ENCODE measurements at places on chromosomes 1 and 21. TPM values are rescaled to one million over a fixed set of nuclear protein-coding genes. Genes with fewer than 3 reads are reported as not detected.

DNA sequence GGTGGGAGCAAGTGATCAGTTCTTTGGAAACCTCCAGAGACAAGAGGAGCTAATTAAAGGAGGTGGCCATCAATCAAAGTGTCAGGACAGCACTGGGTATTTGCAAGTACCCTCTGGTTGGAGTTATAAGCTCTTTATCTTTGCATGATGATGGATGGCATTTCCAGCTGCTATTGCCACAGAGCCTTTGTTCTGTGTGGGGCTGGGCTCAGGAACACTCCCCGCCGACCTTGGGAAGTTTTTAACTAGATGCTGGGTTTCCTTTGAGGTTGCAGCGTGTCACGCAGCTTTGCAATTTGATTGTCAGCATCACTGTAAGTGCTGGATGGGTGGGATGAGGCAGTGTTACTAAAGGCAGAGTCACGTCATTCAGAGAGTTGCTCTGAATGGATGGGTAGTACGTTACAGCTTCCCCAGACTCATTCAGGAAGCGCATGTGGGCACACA lies 68.9 kb downstream of the CNIH3 start:
- no peaks in the 10 kb centered on the region for H3K4me1 ChIP-seq
- H3K36me3 ChIP-seq: no peaks in the 10 kb centered on the region
- no peaks in the 10 kb centered on the region for H3K27me3 ChIP-seq

GRCh38 chr1:5599541-5599940 lies 392.7 kb downstream of the NPHP4 start:
- no peak overlapping the region for H3K4me3 ChIP-seq
- H3K27ac ChIP-seq: no peak overlapping the region
- peaks cover 23% of the 10 kb centered on the region for H3K4me1 ChIP-seq
- no peaks in the 10 kb centered on the region for H3K36me3 ChIP-seq

GRCh38 chr1:67407498-67407897 lies 22.7 kb downstream of the SERBP1 start:
- no peak for DNase-seq
- H3K4me3 ChIP-seq: no peak overlapping the region
- no peaks in the 10 kb centered on the region for H3K27me3 ChIP-seq

GRCh38 chr1:221549815-221550214 lies 192.1 kb downstream of the DUSP10 start:
- H3K27ac ChIP-seq: no peak overlapping the region
- H3K27me3 ChIP-seq: no peaks in the 10 kb centered on the region
- no peaks in the 10 kb centered on the region for H3K4me1 ChIP-seq
- no peak for DNase-seq
- H3K4me3 ChIP-seq: no peak overlapping the region
- H3K36me3 ChIP-seq: no peaks in the 10 kb centered on the region

GRCh38 chr1:15803380-15803779 lies 4.1 kb downstream of the UQCRHL start:
- peak; percentile 72 for DNase-seq
- no peak overlapping the region for H3K27ac ChIP-seq
- peaks cover 26% of the 10 kb centered on the region for H3K4me1 ChIP-seq
- H3K36me3 ChIP-seq: no peaks in the 10 kb centered on the region
- H3K27me3 ChIP-seq: no peaks in the 10 kb centered on the region

DNA sequence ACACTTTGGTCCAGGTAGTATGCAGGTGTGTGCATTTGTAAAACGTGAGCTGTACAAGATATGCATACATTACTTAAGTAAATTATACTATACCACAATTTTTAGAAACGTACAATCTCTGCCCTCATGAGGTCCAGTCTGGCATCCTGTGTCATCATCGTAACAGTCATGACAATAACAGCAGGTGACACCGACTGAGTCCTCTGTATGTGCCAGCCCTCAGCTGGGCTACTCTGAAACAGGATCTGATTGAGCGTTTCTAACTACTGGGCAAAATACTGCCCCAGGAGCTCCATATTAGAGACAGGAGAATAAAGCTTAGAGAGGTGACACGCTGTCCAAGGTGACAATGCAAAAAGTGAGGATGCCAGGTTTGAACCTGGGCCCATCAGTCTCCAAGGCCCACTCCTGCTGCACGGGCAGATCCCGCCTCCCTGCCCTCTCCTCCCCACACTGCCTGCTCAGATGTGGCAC lies 47.2 kb upstream of the ECE1 start:
- no peak for DNase-seq
- peaks cover 99% of the 10 kb centered on the region for H3K4me1 ChIP-seq
- H3K27ac ChIP-seq: peak overlapping the region; percentile 94
- no peaks in the 10 kb centered on the region for H3K27me3 ChIP-seq
- no peak overlapping the region for H3K4me3 ChIP-seq
- no peaks in the 10 kb centered on the region for H3K36me3 ChIP-seq

GRCh38 chr1:37660664-37661063 lies 26.0 kb upstream of the RSPO1 start:
- no peak for DNase-seq
- no peaks in the 10 kb centered on the region for H3K36me3 ChIP-seq
- H3K27ac ChIP-seq: no peak overlapping the region
- H3K4me1 ChIP-seq: no peaks in the 10 kb centered on the region

- no peaks in the 10 kb centered on the region for H3K27me3 ChIP-seq
- DNase-seq: no peak
- no peaks in the 10 kb centered on the region for H3K36me3 ChIP-seq
- H3K27ac ChIP-seq: no peak overlapping the region
- H3K4me3 ChIP-seq: no peak overlapping the region
Observed at GRCh38 chr1:180528868-180529470, 26.6 kb upstream of the ACBD6 start.

- no peak overlapping the region for H3K27ac ChIP-seq
- no peaks in the 10 kb centered on the region for H3K27me3 ChIP-seq
- H3K36me3 ChIP-seq: no peaks in the 10 kb centered on the region
- no peak overlapping the region for H3K4me3 ChIP-seq
Observed at GRCh38 chr1:61434276-61434675, 290.7 kb downstream of the TM2D1 start.

GRCh38 chr1:147389532-147390184 lies 147.2 kb downstream of the CHD1L start:
- peaks cover 10% of the 10 kb centered on the region for H3K27me3 ChIP-seq
- H3K27ac ChIP-seq: no peak overlapping the region
- H3K4me1 ChIP-seq: no peaks in the 10 kb centered on the region

DNA sequence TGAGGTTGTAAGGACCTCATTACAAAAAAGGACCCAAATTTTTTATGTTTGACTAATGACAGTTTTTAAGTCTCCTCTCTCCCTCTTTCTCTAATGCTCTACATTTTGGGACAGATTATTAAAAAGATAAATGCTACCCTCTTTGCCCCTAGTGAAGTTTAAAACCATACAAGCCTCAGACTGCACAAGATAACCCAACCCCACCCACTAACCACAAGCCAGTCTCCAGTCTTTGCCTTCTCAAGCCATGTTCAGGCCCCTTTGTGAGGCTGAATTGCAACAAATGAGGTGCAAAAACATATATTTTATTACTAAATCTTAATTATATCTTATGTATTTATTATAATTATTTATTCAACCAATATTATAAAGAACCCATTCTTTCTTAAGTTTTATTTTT lies 597.2 kb upstream of the BRINP3 start:
- no peaks in the 10 kb centered on the region for H3K4me1 ChIP-seq
- no peak for DNase-seq
- H3K27me3 ChIP-seq: no peaks in the 10 kb centered on the region
- no peaks in the 10 kb centered on the region for H3K36me3 ChIP-seq
- no peak overlapping the region for H3K4me3 ChIP-seq
- H3K27ac ChIP-seq: no peak overlapping the region

The MCOLN2 gene
- polyA plus RNA-seq: 2.0 TPM

The RYR2 gene
- 0.61 TPM for polyA plus RNA-seq

Data from stomach (tissue), 19 donors.